ENCODE measurements at places on chromosomes 16 and 17.

DNA sequence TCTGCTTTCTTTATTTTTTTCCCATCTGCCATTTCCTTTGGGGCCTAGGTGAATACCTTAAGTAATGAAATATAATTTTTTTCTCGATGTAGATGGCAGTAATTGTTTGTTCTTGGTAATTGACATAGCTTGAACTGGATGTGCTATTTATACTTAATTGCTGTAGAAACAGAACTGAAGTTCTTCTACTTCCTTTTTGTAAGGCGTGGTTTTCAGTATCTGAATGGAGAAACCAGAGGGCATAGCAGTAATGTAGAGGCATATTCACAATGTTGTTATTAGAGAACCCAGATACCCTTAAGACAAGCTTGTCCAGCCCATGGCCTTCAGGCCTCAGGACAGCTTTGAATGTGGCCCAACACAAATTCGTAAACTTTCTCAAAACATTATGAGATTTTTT lies 16.4 kb downstream of the ATP6V0A1 start:
- DNase-seq, result no peak

- no peak for DNase-seq
These were observed 21.4 kb downstream of the EMP2 start for GRCh38 chr16:10558746-10559641.

DNA sequence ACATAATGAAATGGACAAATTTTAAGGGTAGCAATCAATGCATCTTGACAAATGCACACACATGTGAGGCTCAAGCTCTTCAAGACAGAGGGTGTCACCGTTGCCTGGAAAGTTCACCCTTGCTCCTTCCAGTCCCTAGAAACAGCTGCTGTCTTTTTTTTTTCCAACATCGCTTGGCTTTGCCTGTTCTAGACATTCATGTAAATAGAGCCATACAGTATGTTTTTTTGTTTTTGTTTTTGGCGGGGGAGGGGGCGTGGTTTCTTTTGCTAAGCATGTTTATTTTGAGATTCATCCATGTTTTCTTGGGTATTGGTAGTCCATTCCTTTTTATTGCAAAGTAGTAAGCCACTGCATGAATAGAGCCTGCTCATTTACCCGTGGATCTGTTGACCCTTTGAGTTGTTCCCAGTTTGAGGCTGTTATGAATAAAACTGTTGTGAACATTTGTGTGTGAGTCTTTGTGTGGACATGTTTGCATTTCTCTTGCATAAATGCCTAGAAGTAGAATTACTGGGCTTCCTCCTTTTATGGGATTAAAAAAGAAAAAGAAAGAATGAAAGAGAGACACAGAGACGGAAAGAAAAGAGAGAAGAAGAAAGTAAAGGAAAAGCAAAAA lies 78.4 kb downstream of the NT5M start:
- DNase-seq, result no peak

GRCh38 chr16:82421851-82422250 lies 204.9 kb upstream of the CDH13 start:
- no peak for DNase-seq

DNA sequence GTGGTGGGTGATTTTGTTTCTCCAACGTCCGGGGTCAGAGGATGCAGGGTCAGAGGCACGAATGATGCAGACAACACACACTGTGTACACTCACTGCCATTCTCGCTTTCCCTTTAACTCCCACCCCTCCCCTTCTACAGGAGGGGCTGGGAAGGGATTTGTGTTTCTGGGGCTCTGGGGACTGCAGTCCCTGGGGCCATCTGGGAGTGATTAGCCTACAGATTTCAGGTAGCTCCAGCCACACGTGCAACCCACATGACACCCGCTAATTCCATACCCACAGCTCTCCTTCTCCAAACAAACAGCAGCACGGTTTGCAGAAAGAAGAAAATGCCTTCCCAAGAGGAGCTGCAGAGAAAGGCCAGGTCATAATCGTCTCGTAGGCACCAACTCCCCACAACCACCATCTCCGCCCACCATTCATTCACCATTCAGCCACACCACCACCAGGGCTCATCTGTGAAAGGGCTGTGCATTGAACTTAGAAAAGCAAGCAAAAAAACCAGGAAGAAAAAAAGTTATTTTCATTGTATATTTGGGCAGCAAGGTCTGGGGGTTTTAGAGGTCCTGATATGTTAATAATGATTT lies 9.4 kb upstream of the SOX9 start:
- no peak for DNase-seq

GRCh38 chr17:30369995-30370394 lies 8.7 kb upstream of the CPD start:
- DNase-seq, result peak; percentile 13

DNA sequence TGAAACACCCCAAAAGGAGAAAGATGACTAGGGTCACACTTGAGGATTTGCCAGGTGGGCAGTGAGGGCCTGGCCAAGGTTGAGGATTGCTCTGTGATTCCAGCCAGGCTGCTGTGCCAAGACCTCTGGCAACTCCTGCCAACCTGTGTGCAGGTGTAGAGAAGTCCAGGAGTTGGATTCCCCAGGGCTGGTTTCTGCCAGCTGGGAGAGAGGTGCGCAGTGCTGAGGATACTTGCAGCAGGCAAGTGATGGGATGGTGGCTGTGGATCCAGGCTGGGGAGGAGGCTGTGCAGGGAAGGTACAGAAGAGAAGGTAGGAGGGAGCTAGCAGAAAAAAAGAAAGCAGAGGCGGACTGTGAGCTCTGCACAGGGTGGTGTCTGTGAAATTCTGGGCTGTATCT lies 6.6 kb downstream of the RIPOR1 start:
- DNase-seq, result no peak

DNA sequence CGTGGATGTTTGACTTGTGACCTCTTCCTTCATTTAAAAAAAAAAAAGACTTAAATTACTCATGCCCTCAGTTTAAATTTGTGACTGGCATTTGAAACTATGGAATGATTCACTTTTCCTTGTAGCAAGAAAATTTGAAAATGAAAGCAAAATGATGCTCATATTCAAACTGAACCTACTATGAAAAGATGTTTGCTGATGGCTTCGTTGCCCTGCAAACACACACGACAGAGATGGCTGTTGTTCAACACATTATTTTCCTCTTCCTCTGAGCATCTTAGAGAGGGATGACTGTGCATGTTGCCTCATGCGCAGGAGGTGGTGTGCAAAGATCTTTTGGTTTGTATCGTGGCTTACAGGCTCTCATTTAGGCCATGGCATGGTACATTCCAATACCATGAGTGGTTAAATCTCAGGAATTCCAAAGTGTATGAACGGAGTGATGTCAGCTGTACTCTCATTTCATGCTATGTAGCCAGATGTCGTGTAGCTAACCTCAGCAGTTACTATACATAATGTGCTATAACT lies 164.5 kb downstream of the PRKCA start:
- DNase-seq, result peak; percentile 98

DNA sequence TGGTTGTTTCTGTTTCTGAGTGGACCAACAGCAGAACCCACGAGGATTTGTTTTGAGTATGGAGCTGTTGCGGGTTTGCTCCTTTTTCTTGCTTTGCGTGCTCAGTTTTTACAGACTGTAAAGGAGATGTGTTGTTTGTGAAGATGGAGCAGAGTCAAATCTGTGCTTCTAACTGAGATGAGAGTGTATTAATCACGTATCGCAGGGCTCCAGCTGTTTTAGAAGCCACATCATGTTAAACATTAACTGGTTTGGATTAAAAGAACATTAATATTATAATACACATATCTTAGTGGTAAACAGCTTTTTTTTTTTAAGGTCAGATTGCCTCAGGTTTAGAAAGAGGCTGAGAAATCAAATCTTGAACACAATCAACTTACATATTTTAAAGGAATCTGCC lies 69.4 kb downstream of the YPEL2 start:
- DNase-seq, result no peak

GRCh38 chr17:75387771-75388170 lies 17.7 kb downstream of the GRB2 start:
- DNase-seq, result no peak

DNA sequence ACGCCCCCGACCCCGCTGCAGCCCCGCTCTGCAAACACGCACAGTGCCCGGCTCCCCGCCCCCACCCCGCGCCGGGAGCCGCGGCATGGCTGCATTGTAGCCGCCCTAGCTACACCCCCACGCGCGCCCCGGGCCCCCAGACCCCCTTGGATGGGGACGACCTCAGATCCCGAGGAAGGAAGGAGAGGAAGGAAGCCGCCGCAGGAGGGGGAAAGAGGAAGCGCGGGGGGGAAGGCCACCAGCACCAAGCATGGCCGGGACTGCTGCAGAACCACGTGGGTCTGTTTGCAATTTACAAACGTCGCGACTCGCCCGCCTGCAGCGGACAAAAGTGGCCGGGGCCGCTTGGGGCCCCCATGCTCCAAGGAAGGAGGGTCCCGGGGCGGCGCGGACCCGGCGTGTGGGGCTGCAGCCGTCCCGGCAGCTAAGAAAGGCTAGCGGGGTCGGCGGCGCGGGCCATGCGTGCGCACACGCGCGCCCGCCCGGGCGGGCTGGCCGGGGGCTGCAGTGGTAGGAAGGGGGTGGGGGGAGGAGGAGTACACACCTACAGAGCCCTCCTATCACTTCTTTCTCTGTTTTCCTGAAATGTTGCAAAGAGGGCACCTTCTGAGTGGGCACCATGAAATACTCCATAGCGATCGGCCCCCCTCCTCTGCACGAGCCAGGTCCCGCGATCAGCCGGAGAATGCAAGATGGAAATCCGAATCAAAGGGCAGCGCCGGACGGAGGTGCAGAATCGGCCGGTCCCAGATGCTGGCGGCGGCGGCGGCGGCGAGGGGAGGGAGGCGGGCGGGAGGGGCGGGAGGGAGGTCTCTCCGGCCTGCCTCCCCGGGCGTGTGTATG lies 488 bp downstream of the TFAP4 start:
- DNase-seq, result peak; percentile 24

DNA sequence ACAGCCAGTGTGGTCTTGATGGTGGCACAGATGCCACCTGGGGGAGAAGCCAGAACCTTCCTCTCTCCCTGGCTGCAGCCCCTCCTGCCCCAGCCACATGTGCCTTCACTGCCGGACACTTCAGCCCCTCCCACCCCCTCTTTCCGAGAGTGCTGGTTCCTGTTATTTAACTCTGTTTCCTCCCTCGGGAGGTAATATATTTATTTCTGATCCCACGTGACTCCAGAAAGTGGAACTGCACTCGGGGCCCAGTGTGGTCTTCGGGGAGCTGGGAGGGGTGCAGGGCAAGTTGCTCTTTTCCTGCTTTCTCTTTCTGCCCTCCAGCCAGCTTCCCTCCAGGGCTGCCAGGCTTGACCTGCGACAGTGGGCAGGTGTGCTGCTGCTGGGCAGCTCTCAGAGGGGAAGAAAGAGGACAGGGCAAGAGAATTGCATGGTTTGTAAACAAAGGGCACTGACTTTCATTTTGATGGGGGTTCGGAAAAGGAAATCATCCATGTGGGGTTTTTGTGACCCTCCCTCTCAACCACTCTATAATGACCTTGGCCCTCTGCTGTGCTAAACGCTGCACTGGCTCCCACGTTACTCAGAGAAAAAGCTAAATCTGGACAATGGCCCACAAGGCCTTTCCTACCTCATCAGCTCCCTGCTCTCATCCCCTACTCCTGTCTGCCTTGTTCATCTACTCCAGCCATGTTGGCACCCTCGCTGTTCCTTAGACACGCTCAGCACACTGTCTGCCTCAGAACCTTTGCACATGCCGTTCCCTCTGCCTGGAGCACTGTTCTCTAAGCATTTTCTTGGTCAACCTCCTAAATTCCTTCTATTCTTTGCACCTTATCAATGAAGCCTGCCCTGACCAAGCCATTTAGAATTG lies 8.2 kb upstream of the CIITA start:
- DNase-seq, result no peak

DNA sequence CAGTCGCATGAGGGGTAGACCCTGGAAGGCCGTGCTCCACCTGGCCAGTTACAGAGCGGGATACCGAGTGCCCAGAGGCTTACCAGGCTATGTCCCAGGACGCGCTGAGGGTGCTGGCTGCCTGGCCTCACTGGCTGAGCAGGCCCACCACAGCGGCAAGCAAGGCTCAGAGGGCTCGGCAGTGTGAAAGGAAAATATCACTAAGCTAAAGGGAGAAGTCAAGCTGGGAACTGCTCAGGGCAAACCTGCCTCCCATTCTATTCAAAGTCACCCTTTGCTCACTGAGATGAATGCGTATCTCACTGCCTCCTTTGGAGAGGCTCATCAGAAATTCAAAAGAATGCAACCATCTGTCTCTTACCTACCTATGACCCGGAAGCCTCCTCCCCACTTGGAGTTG lies 37.4 kb downstream of the CCDC57 start:
- DNase-seq, result no peak
